ENCODE measurements at places on chromosomes 3 and 15. TPM values are rescaled to one million over a fixed set of nuclear protein-coding genes. Genes with fewer than 3 reads are reported as not detected.

- no peaks in the 10 kb centered on the region for H3K36me3 ChIP-seq
- no peak overlapping the region for H3K4me3 ChIP-seq
- H3K27me3 ChIP-seq = peaks cover 18% of the 10 kb centered on the region
These were observed 69.6 kb upstream of the FAM174B start for GRCh38 chr15:92725171-92725570.

GRCh38 chr3:24539699-24540098, 45.0 kb upstream of the THRB start:
- H3K4me3 ChIP-seq = no peak overlapping the region
- H3K36me3 ChIP-seq = no peaks in the 10 kb centered on the region
- DNase-seq = no peak
- H3K4me1 ChIP-seq = peaks cover 9% of the 10 kb centered on the region
- H3K27ac ChIP-seq = no peak overlapping the region

- H3K27me3 ChIP-seq = no peaks in the 10 kb centered on the region
- H3K4me3 ChIP-seq = no peak overlapping the region
- no peaks in the 10 kb centered on the region for H3K36me3 ChIP-seq
- peak; percentile 21 for DNase-seq
- H3K4me1 ChIP-seq = no peaks in the 10 kb centered on the region
These were observed 434.0 kb downstream of the EPHB1 start for GRCh38 chr3:135229018-135229495.

Gene SLC4A7
- total RNA-seq = 39.0 TPM

Gene EIF4G1
- total RNA-seq = 662 TPM

Data from Calu3 (cell line).